Stomach (tissue), 19 donors: ENCODE measurements at places on chromosomes 3 and 15.

- peak; percentile 59 for DNase-seq
Observed at GRCh38 chr15:73936181-73936580, 9.9 kb downstream of the LOXL1 start.

DNA sequence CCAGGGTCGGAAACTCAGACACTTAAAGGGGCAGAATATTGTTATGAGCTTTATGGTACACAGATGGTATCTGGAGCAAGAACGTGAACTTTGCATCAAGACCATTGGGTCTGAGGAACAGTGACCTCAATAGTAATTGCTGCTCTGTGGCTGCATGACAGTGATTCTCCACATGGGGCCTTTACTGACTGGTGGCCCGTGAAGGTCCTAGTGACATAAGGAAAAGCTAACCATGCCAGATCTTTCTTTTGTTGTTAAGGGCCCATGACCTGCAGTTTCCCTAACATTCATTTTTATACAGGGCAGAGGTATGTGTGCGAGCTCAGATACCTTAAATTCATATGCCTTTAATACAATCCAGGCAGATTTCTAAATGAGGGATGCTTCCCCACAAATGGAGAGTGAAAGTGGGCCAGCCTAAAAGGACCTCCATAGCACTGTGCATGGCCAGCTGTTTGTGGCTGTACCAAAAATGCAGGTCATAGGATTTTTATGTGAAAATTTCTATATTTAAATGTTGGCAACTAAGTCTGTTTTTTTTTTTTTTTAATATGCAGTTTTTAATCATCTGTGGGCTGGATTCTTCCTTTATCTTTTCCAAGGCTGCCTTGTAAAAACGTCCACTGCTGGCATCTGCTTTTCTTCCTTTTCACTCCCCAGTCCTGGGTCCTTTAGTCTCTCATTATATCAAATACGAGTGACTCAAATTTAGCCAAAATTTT lies 188.0 kb upstream of the IL12A start:
- DNase-seq: no peak

GRCh38 chr3:56205406-56205805 lies 262.9 kb downstream of the ERC2 start:
- no peak for DNase-seq

GRCh38 chr3:59809016-59809415 lies 759.2 kb upstream of the CFAP20DC start:
- no peak for DNase-seq

- no peak for DNase-seq
Observed at GRCh38 chr3:22977042-22977441, 226.1 kb upstream of the UBE2E2 start.

DNA sequence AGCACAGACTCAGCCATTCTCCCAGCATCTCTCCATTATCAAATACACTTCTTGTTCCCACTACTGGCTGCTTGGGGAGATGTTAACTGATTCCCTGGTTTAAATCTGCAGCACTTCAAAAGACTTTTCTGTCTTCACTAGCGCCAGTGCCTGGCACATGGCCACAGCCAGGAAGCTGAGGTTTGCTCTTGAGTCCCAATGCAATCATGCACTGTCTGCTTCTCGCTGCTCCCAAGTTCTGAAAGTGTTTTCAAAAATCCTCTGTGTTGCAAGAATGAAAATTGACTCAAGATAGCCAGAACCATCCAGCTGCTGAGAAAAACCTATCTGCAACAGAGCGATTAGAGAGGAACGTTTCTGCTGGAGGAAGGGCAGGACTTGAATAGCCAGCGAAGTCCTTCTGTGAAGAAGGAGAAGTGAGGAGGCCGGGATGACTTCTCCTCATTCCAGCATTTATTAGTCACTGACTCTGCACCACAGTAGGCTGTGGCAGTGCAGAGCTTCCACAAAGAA lies 358.4 kb upstream of the NR2F2 start:
- peak; percentile 47 for DNase-seq

DNA sequence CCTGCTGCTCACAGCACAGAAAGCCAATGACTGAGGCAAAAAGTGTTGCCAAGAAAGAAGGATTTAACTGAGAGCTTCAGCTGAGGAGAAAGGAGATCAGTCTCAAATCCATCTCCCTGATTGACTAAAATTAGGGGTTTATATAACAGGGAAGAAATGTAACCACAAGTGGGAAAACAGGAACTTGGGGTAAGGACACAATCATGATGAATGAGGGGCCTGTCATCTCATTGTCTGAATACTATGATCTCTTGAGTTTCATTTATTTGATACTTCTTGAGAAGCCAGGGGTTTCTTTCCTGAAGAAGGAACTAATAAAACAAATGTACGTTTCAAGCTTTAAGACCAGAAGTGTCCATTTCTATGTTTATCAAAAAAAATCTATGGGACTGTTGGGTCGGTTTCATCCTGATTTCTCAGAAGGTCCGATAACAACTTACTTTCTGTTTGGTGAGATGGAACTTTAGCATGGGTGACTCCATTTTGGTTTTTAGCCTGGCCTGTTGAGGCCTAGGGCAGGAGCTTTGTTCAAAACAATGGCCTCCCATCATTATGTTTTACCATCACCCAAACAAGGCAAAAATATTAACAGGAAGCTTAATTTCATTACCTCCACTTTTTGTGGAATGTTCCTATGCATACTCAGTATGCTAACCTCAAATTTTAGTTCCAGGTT lies 76.6 kb upstream of the PIAS1 start:
- no peak for DNase-seq

DNA sequence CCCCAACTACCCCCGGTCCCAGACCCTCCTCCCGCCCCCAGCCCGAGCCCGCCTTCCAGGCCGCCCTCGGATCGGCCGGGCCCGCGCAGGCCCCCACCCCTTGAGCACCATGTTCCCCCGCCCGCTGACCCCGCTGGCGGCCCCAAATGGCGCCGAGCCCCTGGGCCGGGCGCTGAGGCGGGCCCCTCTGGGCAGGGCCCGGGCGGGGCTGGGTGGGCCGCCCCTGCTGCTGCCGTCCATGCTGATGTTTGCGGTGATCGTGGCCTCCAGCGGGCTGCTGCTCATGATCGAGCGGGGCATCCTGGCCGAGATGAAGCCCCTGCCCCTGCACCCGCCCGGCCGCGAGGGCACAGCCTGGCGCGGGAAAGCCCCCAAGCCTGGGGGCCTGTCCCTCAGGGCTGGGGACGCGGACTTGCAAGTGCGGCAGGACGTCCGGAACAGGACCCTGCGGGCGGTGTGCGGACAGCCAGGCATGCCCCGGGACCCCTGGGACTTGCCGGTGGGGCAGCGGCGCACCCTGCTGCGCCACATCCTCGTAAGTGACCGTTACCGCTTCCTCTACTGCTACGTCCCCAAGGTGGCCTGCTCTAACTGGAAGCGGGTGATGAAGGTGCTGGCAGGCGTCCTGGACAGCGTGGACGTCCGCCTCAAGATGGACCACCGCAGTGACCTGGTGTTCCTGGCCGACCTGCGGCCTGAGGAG lies 472 bp downstream of the CHST14 start:
- DNase-seq: peak; percentile 37

GRCh38 chr3:89227218-89227617 lies 119.8 kb downstream of the EPHA3 start:
- DNase-seq: no peak

DNA sequence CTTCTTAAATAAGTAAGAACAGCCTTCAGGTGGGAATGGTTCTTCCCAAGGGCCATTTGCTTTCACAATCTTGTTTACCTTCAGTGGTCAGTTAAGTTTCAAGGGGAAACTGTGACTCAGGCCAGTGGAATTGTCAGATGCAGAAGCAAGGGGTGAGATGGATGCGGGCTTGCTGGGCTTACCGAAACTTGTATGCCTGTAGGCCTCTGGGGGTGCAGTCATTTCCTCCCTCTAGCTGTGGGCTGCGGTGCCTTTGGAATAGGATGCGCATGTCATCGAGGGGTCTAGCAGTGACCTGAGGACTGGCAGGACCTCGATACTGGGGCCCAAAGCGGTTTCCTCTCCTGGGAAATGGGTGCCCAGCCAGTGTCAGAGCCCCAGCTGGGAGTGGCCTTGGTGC lies 121.6 kb downstream of the EEFSEC start:
- DNase-seq: no peak

GRCh38 chr15:87033056-87033455 lies 953.4 kb downstream of the AGBL1 start:
- DNase-seq: no peak

GRCh38 chr3:124117486-124117885 lies 125.6 kb upstream of the ROPN1 start:
- no peak for DNase-seq

DNA sequence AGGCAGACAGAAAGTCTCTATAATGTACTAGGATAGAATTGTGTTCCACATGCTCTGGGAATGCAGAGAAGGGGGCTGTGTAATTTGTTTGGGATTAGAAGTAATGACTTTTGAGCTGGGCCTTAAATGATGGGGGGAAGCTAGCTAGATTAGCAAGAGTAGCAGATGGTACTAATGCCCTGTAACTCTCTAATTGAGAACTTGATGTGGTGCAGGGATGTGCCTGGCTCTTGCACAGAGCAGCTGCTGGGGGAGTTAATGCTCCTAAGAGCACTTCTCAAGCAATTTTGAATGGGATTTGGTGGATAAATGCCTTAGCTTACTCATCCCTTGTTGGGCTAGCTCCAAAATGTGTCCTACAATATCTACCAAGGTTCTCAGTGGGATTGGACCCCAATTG lies 12.4 kb upstream of the SYN2 start:
- DNase-seq: no peak

GRCh38 chr15:59699810-59700431 lies 10.8 kb upstream of the BNIP2 start:
- DNase-seq: no peak

- no peak for DNase-seq
Observed at GRCh38 chr3:131711114-131711768, 208.5 kb upstream of the MRPL3 start.

DNA sequence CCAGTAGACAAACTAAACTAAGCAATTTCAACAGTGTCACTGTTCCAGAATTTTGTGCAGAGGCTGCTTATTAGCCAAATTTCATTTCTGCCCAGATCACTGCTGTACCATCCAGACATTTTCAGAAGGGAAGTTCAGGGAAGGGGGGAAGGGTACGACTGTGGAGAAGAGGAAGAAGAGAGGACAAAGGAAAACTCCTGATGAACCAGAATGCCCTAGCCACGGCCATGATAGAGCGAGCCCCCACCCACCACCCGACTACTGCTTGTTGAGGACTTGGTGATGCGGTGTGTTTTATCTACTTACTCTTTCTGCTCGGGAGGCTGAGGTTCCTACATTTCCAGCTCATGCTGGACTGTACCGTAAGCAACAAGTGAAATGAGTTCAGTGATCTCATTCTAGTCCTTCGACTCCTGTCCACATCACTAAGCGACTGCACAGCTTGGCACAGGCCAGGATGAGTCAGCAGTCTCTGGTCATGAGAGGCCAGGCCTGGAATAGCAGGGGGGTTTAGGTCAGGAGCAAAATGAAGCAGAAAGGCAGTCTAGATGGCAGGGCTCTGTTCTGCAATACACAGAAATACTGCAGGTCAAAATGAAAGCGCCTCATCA lies 330.8 kb downstream of the TIGIT start:
- peak; percentile 90 for DNase-seq

- DNase-seq: no peak
Observed at GRCh38 chr3:22959593-22959992, 243.5 kb upstream of the UBE2E2 start.

DNA sequence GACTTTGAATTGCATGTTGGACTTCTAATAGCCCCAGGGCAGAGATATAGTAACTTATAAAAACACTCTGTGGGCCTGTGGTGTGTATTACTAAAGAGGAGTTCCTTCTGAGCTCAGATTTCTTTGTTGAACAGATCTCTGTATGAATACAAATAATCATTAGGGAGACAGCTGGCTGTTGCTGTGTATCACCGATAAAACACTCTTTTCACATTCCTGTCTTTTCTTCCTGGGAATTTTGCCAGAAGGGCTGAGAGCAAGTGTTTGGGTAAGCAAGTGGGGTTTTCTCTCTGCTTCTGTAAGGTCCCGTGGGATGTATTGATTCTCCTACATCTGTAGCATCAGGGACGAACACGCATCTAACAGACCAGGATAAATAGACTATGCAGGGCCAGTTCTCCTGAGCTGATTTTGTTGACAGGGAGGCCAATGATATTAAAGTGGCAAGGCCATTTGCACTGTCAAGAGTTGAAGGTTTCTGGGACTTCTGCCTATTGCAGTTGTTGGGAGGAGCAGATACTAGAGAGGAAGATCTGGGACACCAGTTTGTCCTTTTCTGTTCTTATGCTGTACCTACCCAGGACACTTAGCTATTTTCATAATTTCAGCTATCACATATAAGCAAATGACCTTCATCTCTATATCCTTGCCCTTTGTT lies 225.9 kb upstream of the CD96 start:
- DNase-seq: no peak

DNA sequence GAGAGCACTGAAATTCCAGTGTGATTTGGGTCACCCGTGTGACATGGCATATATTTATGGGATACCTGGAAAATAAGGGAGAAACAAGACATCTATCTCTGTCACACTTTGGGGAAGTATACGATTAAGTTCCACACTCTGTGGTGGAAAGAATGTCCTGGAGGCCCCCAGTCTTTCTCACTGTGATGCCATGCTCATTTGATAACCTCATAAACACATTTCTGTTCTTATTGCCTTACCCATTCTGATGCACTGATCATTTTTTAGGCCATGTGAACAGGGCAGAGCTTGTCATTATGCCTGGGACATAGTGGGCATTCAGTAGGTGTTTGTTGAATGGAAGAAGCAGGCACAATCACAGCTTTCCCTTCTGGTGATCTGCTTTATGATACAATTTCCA lies 349.4 kb upstream of the TPRG1 start:
- no peak for DNase-seq

GRCh38 chr3:181717549-181718171 lies 5.9 kb downstream of the SOX2 start:
- no peak for DNase-seq

GRCh38 chr3:189967254-189967865 lies 153.3 kb downstream of the P3H2 start:
- DNase-seq: peak; percentile 82

GRCh38 chr3:183331498-183331897 lies 78.4 kb downstream of the B3GNT5 start:
- no peak for DNase-seq

GRCh38 chr3:139302084-139302800 lies 41.6 kb upstream of the MRPS22 start:
- DNase-seq: no peak

DNA sequence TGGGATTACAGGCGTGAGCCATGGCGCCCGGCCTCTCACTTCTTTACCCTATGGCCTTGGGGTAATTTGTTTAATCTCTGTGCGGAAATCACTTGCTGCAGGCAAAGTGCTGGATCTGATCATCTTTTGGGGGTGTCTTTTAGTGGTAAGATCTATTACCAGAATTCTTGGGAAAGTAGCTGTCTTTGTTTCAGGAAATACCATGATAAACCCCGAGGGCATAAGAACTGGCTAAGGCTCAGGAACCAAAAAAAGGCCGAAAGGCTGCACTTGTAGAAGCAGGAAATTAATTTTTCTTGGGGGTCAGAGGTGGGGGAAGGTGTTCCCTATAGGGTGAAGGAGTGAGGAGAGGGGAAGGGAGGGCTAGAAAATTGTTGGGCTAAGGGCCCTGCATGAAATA lies 22.7 kb upstream of the IGF2BP2 start:
- no peak for DNase-seq

DNA sequence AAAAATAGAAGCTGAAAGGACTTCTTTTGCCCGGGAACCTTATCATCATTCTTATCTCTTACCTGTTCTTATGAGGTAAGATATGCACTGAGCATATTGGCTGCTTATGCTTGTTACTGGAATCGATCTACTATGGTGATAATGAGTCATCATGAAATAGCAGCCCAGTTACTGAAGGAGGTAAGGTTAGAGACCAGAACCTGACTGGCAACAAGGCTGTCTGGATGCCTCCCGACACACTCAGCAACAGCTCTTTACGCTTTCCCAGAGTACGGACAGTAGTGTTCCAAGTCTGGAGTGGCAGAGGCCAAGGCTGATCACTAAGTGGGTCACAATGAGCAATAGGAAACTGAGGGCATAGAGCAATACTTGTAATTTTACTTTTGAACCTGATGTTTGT lies 314.1 kb downstream of the NLGN1 start:
- peak; percentile 35 for DNase-seq
